ENCODE measurements at places on chromosomes 5 and 9. TPM values are rescaled to one million over a fixed set of nuclear protein-coding genes. Genes with fewer than 3 reads are reported as not detected.

- DNase-seq: no peak
- H3K27ac ChIP-seq: no peak overlapping the region
- H3K4me1 ChIP-seq: peaks cover 20% of the 10 kb centered on the region
- no peaks in the 10 kb centered on the region for H3K36me3 ChIP-seq
- H3K4me3 ChIP-seq: no peak overlapping the region
Measured at GRCh38 chr9:22047596-22047995, 38.5 kb upstream of the CDKN2B start.

DNA sequence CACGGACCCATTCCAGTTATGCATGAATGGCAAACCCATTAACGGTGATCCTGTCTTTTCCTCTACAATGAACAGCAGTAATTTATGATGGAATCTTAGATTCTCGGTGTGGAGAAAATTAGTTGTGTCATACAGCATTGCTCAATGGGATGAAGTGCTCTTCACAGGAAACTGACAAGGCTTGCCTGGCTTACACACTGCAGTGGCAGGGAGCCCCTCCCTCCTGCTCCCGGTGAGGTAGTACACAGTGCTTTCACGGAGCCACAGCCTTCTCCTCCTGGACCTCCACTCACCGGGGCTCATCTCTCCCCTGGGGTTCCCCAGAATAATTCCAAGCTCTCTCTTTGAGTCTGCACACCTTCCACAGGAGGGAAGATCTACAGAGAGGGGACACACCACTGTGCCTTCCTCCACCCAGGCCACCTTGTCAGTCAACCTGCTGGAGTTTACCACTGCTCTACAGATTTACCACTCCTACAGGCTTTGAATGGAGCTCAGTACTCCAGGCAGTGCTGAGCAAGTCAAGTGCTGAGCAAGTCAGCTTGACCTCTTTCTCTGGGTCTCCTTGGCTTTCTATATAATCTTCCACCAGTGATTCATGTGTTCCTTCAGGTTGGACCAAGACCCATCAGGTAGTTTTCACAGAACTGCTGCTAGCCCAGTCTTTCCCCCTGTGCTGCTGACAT is 59.1 kb upstream of the TBC1D2 start:
- no peak overlapping the region for H3K4me3 ChIP-seq
- H3K27ac ChIP-seq: no peak overlapping the region
- DNase-seq: no peak

DNA sequence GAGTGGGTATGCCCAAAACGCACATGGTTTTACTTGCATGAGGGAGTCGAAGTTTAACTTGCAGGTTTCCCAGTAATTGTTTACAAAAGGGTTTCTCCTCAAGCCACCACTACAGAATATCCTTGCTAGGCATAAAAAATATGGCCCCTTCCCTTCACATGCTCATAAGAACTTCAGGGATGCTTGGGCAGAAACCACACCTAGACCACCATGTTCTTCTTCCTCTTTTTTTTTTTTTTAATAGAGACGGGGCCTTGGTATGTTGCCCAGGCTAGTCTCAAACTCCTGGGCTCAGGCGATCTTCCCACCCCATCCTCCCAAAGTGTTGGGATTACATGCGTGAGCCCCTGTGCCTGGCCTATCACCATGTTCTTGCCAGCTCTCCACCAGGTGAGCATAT is 18.6 kb upstream of the PLIN2 start:
- H3K27me3 ChIP-seq: no peaks in the 10 kb centered on the region
- DNase-seq: no peak
- no peaks in the 10 kb centered on the region for H3K36me3 ChIP-seq
- no peaks in the 10 kb centered on the region for H3K4me1 ChIP-seq

DNA sequence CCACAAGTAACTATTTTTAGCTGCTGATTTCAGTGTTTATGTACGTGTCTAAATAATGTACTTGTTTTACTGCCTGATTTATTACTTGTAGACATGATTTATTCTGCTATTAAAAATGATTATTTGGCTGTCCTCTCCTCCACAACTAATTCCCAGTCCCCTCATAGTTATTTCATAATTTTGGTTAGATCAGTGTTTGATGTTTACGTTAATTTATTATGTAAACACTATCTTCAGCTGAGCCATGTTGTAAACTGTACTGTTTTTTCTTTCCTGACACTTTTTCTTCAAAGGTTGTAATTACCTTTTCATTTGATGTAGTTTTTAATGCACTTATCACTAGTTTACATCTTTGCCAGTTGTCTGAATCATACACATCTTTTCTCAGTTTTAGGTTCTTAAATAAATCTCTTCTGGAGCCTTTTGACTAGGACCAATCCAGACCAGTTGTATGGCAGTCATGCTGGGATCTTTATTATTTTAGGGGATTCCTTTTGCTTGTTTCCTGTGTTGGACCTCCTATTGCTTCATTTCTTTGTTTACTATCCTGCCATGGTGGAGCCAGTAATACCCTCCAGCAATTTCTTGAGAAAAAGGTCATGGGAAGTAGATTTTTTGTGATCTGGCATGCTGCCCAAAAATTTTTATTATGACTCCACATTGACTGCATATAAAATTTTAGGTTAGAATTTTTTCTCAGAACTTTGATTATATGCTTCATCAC is 16.1 kb downstream of the AP3S1 start:
- H3K4me3 ChIP-seq: no peak overlapping the region
- no peaks in the 10 kb centered on the region for H3K27me3 ChIP-seq
- H3K4me1 ChIP-seq: peaks cover 22% of the 10 kb centered on the region
- H3K36me3 ChIP-seq: peaks cover 15% of the 10 kb centered on the region

DNA sequence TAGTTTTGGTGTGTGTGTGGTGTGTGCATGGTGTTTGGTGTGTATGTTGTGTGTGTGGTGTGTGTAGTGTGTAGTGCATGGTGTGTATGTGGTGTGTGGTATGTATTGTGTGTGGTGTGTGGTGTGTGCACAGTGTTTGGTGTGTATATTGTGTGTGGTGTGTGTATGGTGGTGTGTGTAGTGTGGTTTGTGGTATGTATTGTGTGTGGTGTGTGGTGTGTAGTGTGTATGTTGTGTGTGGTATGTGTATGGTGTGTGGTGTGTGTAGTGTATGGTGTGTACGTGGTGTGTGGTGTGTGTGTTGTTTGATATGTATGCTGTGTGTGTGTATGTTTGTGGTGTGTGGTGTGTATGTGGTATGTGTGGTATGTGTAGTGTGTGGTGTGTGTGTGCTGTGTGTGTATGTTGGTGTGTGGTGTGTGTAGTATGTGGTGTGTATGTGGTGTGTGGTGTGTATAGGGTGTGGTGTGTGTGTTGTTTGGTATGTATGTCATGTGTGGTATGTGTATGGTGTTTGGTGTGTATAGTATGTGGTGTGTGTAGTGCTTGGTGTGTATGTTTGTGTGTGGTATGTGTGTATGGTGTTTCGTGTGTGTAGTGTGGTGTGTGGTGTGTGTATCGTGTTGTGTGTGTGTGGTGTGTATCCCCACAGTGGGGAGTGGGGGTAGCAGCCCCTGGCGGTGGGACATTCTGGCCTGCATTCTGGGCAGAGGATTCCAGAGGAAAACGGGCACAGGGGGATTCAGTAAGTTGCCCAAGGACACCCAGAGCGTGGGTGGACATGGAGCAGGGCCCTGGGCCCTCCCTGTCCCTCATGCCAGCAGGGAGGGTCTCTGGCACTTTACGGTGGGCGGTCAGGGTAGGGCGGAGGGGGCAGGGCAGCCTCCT is 79.7 kb downstream of the HMCN2 start:
- H3K27me3 ChIP-seq: no peaks in the 10 kb centered on the region
- no peak overlapping the region for H3K4me3 ChIP-seq
- H3K4me1 ChIP-seq: no peaks in the 10 kb centered on the region
- no peaks in the 10 kb centered on the region for H3K36me3 ChIP-seq
- no peak for DNase-seq

- H3K4me1 ChIP-seq: peaks cover 19% of the 10 kb centered on the region
- no peak for DNase-seq
- peaks cover under 1% of the 10 kb centered on the region for H3K27me3 ChIP-seq
- H3K36me3 ChIP-seq: no peaks in the 10 kb centered on the region
- H3K4me3 ChIP-seq: no peak overlapping the region
Measured at GRCh38 chr5:111532886-111533582, 20.7 kb upstream of the STARD4 start.

- no peaks in the 10 kb centered on the region for H3K36me3 ChIP-seq
- no peak overlapping the region for H3K4me3 ChIP-seq
- H3K27ac ChIP-seq: no peak overlapping the region
- H3K27me3 ChIP-seq: peaks cover 13% of the 10 kb centered on the region
Measured at GRCh38 chr5:112685931-112686330, 51.8 kb upstream of the APC start.

- H3K36me3 ChIP-seq: no peaks in the 10 kb centered on the region
- peaks cover 7% of the 10 kb centered on the region for H3K27me3 ChIP-seq
- DNase-seq: no peak
- no peak overlapping the region for H3K27ac ChIP-seq
Measured at GRCh38 chr9:126116351-126117157, 210.1 kb upstream of the MVB12B start.

DNA sequence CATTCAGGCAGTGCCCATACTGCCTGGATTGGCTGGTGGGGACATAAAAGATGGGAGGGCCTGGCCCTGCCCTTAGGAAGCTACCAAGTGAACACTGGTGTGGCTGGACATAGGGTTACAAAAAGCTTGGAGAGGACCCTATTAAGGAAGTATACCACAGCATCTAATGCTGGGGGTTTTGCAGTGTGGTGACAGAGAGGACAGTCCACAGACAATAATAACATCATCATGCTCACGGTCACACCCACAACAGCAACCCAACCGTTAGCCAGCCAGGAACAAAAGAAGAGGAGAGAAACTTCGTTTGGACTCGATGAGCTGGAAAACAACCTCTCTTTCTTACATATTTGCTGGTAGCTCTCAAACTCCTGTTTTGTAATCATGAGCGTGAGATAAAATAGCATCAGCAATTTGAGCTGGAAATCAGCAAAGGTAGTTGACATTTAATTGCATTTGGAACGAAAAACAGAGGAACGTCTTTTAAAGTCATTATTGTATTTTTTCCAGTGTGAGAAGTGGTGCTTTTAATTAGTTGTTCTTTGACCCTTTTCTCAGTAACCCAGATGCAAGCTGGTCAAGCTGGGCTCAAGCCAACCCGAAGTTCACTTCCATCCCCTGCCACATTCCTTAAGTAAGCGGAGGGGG is 73.4 kb downstream of the NSG2 start:
- no peak for DNase-seq
- H3K4me3 ChIP-seq: no peak overlapping the region
- no peak overlapping the region for H3K27ac ChIP-seq
- H3K4me1 ChIP-seq: no peaks in the 10 kb centered on the region
- H3K36me3 ChIP-seq: no peaks in the 10 kb centered on the region
- no peaks in the 10 kb centered on the region for H3K27me3 ChIP-seq

CCDC192 gene
- not detected for total RNA-seq

CTSL gene
- 4.6 TPM for total RNA-seq

TSTD2 gene
- total RNA-seq: 12.7 TPM

F2RL2 gene
- total RNA-seq: not detected

S1PR3 gene
- total RNA-seq: 1.2 TPM

KIF4B gene
- 0.05 TPM for total RNA-seq

CDC26 gene
- total RNA-seq: 27.5 TPM

GFPT2 gene
- 0.16 TPM for total RNA-seq

Measured in activated CD4-positive, alpha-beta T cell treated with anti-CD3 and anti-CD28 coated beads for 36 hours (primary cell).